ENCODE measurements at places on chromosomes 1 and 21.
A peak's percentile ranks its signal among the peaks of the same experiment; 100 is the strongest.

DNA sequence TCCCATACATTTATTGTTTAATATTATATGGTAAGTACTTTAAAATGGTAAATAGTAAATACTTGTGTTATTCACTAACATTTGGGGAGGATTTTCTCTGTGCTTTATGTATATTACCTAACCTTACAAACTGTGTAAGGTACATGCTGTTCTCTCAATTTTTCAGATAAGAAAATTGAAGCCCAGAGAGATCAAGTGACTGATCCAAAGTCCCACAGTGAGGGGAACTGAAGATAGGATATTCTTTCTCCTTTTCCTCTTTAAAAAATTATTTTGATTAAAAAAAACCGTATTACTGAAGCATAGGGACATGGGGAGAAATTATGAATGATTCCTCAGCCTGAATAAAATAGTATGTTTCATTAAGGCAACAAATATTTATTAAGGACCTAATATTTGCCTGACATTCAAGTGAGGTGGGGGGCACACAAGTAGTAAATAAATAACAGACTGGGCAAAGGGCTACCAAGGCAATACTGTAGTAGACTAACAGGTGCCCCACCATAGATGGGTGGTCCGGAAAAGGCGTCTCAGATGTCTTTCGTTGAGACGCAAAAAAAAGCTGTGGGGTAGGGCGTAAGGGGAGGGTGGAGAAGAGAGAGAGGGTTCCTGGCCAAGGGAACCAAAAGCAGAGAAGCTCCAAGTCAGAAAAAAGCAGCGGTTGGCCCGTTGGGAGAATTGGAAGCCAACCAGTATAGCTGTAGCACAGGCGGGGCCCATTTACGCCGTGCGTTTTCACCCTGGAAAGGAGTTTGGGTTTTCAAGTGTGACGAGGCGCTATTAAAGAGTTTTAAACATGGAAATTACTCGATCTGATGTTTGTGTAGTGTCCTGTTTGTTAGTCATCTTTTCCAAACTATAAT, 944 bp upstream of the AGO3 start:
- peak; percentile 2 for DNase-seq

DNA sequence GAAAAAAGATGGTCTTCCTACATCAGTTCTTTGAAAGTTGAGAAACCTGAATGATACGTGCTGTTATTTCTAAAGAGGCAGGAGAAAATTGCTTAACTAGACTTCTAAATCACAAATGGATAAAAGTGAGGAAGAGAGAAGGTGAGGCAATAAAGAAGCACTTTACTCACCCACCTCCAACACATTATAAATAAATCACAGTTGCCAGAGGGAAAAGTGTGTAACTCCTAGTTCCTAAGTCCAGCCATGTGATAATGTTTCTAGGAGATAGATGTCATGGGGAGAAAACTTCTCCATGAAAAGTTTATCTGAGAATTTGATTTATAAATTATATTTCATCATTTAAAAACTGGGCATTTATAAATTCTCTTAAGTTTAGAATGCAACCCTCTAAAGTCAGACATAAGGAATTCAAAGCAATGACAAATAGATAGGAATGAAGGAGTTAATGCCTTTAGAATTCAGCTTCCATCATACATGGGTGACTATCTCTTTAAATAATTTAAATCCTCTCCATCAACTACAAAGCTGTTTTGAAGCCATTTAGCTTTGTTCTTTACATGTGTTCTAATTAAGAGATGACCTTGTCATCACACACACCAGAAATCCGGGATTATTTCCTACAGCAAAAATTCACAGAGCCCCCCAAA, 60.0 kb downstream of the NRIP1 start:
- no peak for DNase-seq

DNA sequence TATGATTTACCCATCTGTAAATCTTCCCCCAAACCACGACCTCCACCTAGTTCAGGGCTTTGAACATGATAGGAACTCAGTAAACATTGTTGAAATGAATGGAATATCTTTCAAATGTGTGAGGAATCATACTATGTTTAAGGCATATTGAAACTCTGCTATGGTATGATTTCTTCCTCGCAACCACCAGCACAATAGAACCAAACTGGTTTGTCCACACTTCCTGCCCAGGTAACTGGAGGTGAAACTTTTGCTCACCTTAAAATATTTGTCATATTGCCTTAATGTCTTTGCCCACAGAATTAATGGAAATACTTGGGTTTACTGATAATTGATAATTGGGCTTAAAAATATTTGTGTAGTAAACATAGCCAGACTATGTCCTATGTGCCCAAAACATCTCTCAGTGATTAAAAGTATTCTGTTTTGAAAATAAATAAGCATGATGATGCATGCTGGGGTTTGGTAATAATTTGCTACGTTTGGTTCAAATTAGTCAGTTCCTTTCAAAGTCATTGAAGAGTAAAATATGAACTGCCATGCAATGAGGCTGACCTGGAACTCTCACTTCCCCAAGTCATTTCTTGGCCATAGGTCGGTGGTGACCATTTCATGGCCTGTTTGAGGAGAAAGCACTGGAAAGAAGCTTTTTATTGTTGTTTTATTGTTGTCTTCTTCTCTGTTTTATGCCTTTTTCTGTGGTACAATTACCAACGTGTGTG, 73.3 kb downstream of the TNFSF18 start:
- no peak for DNase-seq

DNA sequence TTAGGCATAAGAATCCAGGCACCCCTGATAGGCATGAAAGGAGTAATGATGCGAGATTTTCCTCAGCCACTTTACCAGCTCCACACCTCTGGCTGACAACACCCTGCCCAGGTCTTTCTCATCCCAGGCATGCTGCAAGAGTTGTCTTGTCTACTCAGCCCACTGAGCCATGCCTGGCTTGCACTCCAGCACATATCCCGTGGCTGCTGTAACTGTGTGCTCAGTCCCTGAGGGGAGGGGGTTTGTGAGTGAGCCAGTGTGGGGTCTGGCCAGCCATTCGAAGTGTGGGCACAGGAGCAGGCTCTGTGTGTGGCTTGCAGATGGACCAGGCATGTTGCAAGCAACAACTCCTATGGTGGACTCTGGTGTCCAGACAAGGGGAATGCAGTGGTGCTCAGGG, 529.6 kb downstream of the ADGRL2 start:
- no peak for DNase-seq

DNA sequence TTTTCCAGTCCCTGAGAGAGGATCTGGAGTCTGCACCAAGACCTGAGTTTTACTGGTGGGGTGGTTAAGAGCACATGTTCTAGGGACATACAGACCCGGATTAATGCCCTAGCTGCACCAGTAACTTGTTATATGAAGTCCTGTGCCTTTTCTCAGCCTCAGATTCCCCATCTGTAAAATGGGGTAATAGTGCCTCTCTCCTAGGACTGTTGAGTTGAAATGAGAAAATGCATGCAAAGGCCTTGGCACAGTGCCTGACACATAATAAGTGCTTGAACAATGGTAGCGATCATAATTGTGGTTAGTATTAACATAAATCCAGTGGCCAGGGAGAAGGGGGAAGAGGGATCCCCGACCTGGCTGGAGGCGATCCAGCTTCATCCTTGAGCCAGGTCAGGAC, 12.3 kb downstream of the AHDC1 start:
- DNase-seq: no peak

DNA sequence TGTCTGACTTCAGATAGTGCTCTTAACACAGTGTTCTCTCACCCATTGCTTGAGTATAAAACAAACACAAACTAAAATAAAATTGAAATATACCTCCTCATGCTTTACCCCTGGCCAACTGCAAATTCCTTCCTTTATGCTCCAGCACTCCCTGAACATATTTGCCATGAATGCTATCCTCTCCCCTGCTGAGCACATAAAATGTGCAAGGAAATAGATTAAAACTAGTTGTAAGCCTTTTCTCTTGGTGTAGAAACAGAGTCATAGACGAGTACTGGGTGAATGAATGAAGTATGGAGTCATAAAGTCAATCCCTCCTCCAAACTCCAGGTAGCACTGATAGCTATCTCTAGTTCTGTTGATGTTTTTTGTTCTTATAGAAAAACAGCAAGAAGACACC, 2.6 kb downstream of the GPR161 start:
- DNase-seq: no peak

GRCh38 chr1:212630158-212630900, 21.8 kb downstream of the ATF3 start:
- no peak for DNase-seq

DNA sequence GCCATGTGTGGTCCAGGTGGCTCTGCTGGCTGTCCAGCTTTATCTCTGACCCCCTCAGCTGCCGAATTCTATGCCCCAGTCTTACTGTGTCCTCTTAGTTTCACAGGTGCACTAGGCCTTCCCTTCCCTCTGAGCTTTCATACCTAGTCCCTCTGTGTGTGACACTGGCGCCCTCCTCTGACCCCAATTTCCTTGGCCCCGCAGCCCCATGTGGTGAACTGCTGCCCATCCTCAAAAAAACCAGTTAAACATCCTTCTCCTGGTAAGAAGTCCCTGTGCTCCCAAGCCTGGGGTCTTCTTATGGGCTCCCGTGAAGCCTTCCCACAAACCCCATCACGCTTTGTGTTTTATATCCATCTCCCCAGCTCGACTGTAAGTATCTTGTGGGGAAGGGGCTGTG, 93.9 kb upstream of the TSPAN2 start:
- no peak for DNase-seq

DNA sequence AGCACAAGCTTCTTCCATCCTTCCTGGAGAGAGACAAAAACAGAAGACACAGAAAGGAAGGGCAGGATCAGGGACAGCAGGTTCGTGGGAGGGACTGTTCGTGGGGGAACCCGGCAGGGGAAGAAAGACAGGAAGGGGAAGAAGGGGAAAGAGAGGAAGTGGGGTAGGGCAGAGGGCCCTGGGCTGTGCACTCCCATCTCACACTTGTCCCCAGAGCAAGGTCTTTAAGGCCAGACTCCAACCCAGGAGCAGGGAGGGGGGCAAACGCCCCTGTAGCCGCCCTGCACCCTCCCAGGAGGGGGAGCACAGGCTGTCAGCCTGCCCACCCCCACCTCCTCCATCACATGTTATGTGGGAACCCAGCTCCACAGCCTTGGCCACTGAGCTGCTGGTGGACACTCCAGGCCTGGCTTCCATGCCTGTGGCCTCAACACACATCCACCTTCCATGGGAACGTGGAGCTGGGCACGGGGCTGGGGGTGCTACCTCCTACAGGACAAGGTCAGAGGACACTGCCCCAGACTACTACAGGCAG, 9.3 kb downstream of the SLC19A1 start:
- DNase-seq: no peak

- DNase-seq: no peak
Measured at GRCh38 chr1:157247005-157247763, 109.0 kb upstream of the ETV3 start.

DNA sequence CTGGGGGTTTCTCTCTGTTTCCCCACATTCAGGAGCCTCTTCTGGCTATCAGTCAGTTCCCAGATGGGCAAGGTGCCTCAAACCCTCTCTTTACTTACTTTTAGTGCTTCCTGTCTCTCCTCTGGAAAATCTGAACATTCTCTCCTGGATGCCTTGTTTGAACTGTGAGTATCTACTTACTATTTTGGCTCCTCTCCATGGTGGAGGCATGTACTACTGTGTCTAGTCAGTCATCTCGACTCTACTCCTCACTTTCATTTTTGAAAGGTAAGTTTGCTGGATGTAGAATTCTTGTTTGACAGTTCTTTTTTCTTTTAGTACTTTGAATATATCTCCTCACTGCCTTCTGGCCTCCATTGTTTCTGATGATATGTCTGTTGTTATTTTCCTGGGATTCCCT, 70.9 kb upstream of the FAM78B start:
- no peak for DNase-seq

DNA sequence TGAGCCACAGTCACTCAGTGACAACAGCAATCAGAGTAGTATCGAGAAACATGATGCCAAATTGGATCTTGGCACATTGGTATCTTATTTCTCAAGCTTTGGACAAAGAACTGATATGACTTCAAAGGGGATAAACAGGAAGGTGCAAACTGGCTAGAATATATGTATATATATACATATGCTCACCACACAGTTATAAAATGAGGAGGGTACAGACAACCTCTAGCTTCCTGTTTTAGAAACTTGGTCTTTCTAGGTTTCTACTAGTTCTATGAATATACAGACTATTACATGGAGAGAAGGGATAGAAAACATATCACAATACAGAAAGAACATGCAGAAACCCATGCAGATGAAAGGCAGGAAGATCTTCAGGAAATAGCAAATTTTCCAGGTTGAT, 292.1 kb upstream of the SNX7 start:
- DNase-seq: no peak

GRCh38 chr1:8572106-8572505, 245.3 kb downstream of the RERE start:
- DNase-seq: no peak

DNA sequence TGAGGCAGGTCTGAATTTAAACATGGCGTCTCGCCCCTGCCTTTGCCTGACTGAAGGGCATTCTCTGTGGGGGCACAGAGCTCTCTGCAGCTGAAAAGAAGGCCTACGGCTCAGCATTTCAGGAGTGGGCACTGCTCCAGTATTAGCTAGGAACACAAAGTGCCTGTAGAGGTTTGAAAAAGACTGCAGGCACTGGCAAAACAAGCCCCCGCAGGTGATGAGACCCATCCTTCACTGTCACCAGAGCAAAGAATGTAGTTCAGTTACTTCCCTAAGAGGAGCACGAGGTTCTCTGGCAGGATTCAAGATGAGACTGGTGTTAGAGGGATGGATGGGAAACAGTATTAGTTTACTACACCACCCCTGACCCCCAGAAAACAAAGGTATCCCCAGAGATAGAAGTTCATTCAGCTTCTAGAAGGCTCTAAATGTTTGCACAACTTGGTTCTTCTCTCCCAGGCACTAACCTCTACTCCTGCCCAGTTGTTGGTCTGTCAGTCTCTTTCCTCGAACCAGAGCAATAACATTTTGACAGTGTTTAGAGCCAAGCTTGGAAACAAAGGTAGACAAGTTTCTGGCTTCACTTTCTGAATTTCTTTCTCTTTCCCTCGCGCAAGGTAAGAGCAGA, 101.9 kb upstream of the KCNE2 start:
- DNase-seq: no peak

DNA sequence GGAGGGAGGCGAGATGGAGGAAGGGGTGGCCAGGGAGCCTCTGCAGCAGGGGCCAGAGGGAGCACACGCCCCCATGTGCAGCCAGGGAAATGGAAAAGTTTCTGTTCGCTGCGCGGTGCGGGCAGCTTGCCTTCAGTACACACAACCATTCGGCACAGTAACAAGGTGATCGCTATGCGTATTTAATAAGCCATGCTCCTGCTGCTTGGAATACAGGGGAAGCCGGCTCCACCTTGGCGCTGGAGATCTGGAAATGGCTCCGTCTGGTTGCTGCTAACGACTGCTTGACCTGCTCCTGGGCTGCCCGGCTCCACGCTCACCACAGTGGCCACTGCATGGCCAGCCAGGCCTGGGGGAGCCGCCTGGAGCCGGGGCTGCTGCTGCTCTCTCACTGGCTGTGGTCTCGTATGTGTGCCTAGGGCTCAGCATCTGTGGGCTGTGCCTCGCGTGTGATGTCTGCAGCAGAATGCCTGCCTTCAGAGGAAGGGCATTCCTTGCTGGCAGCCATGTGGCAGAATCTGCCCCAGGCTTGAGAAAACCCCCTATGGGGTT, 86.4 kb upstream of the ACTL8 start:
- no peak for DNase-seq

DNA sequence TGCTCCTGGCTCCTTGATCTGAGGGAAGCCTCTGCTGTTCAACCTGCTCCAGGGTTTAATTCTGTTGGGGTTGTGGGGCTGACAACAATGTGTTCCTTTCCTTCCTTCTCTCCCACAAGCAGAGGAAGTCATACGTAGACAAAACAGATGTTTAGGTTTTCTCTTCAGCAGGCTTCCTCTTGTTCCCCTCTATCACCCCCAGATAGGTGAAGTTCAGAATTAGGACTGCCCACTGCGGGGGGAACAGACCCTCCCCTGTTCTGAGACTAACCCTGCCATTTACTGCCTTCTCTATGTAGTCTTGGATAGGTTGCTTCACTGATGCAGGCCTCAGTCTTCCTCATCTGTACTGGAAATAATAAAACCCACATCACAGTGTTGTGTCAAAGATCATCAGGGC, 30.0 kb upstream of the NRDC start:
- DNase-seq: no peak

Data from stimulated activated CD8-positive, alpha-beta memory T cell treated with anti-CD3 and anti-CD28 coated beads, Interleukin-4, amount 100 ng/mL, for 1 hour (primary cell).